AG09319 (cell line): ENCODE measurements at places on chromosomes 13 and 19.

- no peak for DNase-seq
Measured at GRCh38 chr19:16141043-16141442, 2.4 kb upstream of the HSH2D start.

GRCh38 chr13:44792096-44792495 lies 197.2 kb downstream of the NUFIP1 start:
- no peak for DNase-seq

DNA sequence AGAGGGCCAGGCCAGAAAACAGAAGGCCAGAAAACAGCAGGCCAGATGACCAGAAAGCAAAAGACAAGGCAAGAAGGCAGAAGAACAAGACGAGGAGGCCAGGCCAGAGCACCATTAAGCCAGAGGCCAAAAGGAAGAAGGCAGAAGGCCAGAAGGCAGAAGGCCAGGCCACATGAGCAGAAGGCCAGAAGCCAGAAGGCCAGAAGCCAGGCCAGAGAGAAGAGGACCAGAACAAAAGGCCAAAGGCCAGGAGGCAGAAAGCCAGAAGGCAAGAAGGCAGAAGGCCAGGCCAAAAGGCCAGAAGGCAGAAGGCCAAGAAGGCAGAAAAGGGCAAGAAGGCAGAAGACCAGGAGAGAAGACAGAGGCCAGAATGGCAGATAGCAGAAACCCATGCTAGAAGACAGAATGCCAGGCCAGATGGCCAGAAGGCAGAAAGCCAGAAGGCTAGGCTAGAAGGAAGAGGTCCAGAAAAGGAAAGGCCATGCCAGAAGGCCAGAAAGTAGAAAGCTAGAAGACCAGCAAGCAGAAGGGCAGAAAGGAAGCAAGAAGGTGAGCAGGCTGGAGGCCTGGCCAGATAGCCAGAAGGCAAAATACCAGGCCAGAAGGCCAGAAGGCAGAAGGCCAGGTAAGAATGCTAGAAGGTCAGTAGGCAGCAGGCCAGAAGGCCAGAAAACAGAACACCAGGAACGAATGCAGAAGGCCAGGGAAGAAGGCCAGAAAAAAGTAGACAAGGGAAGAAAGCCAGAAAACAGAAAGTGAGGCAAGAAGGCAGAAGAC lies 187.6 kb downstream of the TUBA3C start:
- no peak for DNase-seq

DNA sequence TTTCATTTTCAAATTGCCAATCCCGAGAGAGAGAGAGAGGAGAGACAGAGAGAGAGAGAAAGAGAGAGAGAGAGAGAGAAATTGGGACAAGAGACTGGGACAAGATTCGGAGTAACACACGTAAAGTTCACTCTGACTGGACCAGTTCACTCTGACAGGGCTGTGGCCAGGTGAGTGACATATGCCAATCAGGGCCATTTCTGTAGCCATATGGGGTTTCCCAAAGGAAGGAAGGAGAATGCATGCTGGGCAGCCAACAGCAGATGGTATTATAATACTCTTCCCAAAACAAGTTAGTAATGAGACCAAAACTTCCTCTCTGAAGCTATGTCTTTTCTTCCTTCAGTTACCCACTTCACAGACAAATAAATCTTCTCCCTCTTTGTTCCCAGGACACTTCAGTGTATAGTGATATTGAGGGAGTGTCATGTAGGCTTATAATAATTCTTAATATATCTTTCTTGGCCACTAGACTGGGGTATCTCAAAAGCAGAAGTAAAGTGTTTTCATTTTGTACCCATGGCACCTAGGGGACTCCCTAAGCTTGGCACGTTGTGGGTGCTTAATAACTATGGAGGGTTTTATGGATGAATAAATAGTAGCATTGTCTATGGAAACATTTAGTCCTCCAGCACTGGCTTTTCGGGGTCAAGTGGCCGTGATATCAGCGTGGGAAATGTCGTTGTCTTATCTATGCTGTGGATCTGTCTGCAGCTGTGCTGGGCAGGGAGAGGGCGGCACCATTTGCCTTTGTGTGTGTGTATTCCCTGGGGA lies 51.6 kb downstream of the SERP2 start:
- DNase-seq, result no peak

- DNase-seq, result no peak
Measured at GRCh38 chr13:79946556-79946955, 394.4 kb downstream of the SPRY2 start.

- no peak for DNase-seq
Measured at GRCh38 chr13:73879346-73880015, 254.7 kb downstream of the KLF12 start.

DNA sequence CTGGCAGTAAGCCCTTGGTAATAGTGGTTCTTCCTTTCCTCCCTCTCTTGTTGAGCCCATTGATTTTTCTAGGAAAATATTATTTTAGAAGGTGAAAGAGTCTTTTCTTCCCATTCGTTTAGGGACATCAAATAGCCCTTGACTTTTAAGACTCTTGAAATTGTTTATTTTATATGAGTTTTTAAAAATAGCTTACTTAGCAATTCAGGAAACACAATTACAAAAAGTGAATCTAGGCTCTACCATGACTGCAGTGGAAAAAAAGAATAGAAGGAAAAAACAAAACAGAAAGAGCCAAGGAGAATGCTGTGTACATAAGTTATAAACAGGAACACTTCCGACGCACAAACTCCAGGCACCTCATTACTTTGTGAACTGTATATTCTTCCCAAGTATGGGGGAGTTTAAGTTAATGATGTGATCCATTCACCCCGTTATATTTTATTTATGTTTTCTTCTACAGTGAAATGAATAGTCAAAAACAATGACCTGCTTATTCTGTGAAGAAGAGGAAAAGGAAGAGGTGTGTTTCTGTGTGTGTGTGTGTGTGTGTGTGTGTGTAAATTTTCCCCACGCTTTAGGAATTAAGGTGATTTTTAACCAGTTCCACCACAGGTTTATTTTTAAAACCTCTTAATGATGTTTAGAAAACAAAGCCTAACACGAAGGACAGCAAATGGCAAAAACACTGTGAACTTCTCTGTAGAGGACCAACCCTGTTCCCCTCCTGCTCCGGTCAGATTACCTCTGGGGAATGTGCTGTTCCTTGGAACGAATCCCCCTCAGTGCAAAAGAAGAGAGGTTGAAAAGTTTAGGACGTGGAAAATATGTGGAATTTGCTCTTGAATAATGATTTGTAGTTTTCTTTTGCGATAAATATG lies 266.3 kb downstream of the KLF5 start:
- DNase-seq, result no peak

DNA sequence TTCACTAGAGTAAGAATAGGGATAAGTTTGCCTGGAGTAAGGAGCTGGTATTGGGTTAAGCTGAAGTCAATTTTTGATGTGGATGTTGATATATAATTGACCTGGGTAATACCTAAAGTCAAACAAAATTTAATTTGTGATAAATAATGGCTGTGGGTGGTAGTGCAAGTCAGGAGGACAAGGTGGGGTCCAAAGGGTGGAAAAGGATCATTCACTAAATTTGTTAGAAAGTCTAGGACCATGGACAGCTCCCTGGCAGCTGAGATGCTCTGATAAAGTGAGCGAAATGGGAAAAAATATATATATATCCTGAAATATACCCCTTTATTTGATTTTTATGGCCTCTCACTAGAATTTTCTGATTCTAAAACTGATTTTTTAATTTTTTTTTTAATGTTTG lies 463.5 kb downstream of the GPC6 start:
- no peak for DNase-seq

- DNase-seq, result no peak
Measured at GRCh38 chr19:45587873-45588272, 3.3 kb upstream of the OPA3 start.

- no peak for DNase-seq
Measured at GRCh38 chr13:49307365-49307764, 59.6 kb downstream of the CDADC1 start.

- DNase-seq, result no peak
Measured at GRCh38 chr13:60922576-60923231, 492.9 kb downstream of the PCDH20 start.

GRCh38 chr13:106744516-106744915 lies 176.6 kb upstream of the ARGLU1 start:
- DNase-seq, result no peak

DNA sequence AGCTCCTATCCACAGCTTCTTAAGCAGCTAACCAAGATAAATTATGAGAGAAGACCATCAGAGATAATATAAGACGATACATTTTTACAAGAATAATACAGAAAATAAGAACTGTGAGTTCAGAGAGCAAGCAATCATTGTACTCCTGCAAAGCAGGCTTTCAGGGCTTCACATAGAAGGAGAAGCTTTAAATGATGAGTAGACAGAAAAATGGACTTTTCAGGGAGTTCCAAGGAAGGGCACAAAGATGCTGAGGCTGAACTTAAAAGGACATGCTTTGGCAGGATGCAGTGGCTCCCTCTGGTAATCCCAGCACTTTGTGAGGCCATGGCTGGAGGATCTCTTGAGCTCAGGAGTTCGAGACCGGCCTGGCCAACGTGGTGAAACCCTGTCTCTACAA lies 159.5 kb downstream of the POU4F1 start:
- DNase-seq, result no peak

GRCh38 chr19:28546148-28546685 lies 666.7 kb downstream of the UQCRFS1 start:
- no peak for DNase-seq

DNA sequence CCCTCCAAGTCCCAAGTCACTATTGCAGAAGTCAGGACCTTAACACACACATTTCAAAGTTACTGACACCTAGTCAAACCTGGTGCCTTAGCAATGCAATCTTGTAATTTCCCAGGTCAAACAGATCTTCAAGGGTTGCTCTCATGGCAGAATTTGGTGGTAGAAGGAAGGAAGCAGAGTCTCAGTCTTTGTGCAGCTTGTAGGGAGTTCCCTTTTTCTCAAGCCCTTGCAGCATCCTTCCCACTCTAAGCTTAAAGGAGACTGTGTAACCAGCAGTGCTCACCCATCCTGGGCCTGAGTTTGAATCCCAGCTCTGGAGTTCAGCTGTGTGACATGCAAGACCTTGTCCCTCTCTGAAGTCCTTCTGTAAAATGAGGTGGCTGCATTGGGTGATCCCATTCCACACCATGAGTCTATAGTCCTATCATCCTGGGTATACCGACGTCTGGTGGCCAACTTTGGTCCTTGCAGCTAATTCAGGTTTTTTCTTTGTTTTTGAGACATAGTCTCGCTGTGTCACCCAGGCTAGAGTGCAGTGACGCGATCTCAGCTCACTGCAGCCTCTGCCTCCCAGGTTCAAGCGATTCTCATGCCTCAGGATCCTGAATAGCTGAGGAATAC lies 9.8 kb downstream of the SIGLEC10 start:
- DNase-seq, result no peak
